ENCODE measurements at places on chromosomes 12 and 14. TPM values are rescaled to one million over a fixed set of nuclear protein-coding genes. Genes with fewer than 3 reads are reported as not detected.

The TSPAN19 gene
- total RNA-seq: not detected

The RNASE3 gene
- total RNA-seq: not detected

The GALNT16 gene
- total RNA-seq: 2.5 TPM

The ZFHX2 gene
- under 0.01 TPM for total RNA-seq

The KLHDC1 gene
- 1.9 TPM for total RNA-seq

The NEK9 gene
- 42.9 TPM for total RNA-seq

The PLEKHD1 gene
- total RNA-seq: not detected

The PDE3A gene
- 23.1 TPM for total RNA-seq

The GLIPR1L2 gene
- total RNA-seq: 0.19 TPM

The ZBTB42 gene
- total RNA-seq: 1.7 TPM

The SYT1 gene
- total RNA-seq: 5.8 TPM

The CLEC7A gene
- not detected for total RNA-seq

The IL26 gene
- total RNA-seq: under 0.01 TPM

The CATSPERB gene
- not detected for total RNA-seq

The SCN8A gene
- total RNA-seq: 3.5 TPM

The IL31 gene
- total RNA-seq: not detected

The CLEC4E gene
- not detected for total RNA-seq

The SLC25A21 gene
- total RNA-seq: under 0.01 TPM

The KRT76 gene
- total RNA-seq: not detected

The PZP gene
- not detected for total RNA-seq

The METTL25 gene
- total RNA-seq: 18.0 TPM

The AQP2 gene
- not detected for total RNA-seq

The DDN gene
- 0.38 TPM for total RNA-seq

The LBHD2 gene
- total RNA-seq: not detected

The RIMBP2 gene
- under 0.01 TPM for total RNA-seq

The SIX4 gene
- 8.1 TPM for total RNA-seq

The FNTB gene
- total RNA-seq: 15.1 TPM

The PLBD1 gene
- total RNA-seq: 2.8 TPM

The SPTB gene
- total RNA-seq: under 0.01 TPM

The TRHDE gene
- total RNA-seq: 0.38 TPM

The VWF gene
- total RNA-seq: 4.4 TPM

The APOF gene
- total RNA-seq: not detected

The NKX2-1 gene
- total RNA-seq: not detected

Data from regular cardiac myocyte (primary cell).